ENCODE measurements at places on chromosomes 3 and 15.

DNA sequence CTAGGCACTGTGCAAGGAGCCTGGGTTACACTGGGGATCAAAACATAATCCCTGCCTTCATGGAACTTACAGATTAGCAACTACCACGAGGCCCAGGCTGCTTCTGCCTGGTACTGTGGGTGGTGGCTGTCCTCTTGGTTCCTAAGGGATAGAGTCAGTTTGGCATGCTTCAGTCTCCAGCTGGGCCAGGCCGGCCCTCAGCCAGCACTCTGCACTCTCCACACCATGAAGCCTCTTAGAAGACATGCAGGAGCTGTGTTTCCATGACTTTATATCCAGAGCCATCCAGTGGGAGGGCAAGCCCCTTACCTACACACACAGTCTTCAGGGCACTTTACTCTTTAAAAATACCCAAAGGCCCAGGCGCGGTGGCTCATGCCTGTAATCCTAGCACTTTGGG lies 54.4 kb downstream of the ATP1B3 start:
- DNase-seq = no peak

- DNase-seq = no peak
Measured at GRCh38 chr3:15272426-15273196, 59.8 kb downstream of the SH3BP5 start.

DNA sequence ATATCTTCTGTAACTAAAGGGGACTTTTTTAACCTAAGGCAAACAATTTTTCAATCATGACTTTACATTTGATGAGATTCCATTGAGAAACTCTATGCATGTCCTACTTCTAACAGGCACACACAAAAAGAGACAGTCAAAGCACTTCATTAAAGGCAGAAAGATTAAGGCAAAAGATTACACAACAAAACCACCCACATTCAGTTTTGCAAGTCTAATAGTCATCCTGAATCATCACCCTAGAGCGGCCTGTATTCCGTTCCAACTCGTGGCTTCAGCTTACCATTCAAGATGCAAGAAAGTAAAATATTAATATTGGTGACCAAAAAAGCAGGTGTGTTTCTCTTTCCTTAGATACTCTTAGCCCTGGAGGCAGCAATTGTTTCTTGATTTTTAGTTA lies 205.9 kb downstream of the P3H2 start:
- DNase-seq = no peak

GRCh38 chr3:186099178-186099577 lies 9.7 kb downstream of the ETV5 start:
- DNase-seq = no peak

- DNase-seq = no peak
Measured at GRCh38 chr3:103924544-103924943, 1442.2 kb upstream of the ALCAM start.

GRCh38 chr15:65832549-65833364 lies 36.5 kb upstream of the RAB11A start:
- DNase-seq = peak; percentile 78

DNA sequence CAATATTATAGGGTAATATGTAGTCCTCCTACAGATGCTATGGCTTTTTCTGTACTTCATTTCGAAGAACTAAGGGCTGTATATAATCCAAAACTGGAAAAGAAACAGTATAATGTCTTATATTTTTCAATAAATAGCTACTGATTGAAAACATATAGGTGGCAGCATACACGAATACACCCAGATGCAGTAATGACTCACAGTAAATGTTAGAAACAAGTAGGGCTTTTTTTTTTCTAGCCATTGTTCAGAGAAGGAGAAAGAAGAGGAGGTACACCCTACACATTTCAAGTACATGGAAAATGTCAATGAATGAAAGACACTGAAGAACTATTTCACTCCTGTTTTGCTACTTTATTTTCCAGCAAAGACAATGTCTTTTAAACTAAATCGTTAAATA lies 9.4 kb downstream of the DAZL start:
- DNase-seq = no peak

- DNase-seq = no peak
Measured at GRCh38 chr3:46405301-46406019, 1.4 kb downstream of the CCR5AS start.

DNA sequence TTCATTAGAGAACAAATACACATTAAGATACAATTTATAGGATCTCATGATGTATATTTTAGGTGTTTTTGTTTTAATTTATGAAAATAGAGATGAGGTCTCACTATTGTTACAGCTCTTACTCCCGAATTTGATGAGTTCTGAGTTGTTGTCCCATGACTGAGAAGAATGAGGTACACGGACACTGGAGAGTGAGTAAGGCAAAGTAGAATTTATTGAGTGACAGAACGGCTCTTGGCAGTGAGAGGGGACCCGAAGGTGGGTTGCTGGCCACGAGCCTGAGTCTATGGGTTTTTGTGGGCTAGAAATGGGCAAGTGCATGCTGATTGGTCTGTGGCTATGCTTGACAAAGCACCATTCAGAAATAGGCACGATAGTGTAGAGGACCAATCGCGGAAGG lies 3.1 kb upstream of the RNF168 start:
- DNase-seq = no peak

GRCh38 chr3:56624725-56625124 lies 58.3 kb downstream of the TASOR start:
- no peak for DNase-seq

DNA sequence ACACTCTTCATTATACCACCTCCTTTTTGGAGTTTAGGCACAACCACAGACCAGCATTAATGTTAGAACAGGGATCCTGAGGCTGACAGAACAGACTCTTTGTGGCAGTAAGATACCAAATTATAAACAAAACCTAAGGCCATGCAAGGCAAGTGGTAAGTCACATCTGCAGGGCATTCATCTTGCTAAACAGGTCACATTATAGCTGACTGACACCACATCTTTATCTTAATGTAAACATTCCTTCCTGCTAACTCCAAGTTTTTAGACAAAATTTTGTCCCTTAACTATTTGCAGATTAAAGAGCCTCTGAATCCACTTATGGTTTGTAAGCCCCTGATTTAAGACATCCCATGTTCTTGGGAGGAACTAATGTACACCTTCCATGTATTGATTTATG lies 500.6 kb downstream of the PYDC2 start:
- DNase-seq = no peak

GRCh38 chr3:42678447-42678846 lies 6.9 kb upstream of the KLHL40 start:
- DNase-seq = no peak

DNA sequence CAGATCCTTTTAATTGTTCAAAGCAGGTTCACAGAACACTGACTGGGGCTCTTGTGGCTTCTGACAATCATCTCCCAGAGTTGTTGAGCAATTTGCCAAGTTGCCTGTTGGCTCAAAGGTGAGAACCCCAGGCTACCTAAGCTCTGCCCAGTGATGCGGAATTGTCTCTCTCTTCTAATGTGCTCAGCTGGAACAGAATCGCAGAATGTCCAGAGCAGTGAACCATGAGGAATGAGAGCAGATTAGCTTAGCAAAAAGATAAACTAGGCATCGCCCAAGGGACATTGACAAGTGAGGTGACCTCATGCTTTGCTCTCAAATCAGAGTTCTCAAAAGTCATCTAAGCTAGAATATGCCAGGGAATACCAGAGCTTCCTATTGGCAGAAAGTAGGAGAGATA lies 148.1 kb downstream of the WDR76 start:
- no peak for DNase-seq

DNA sequence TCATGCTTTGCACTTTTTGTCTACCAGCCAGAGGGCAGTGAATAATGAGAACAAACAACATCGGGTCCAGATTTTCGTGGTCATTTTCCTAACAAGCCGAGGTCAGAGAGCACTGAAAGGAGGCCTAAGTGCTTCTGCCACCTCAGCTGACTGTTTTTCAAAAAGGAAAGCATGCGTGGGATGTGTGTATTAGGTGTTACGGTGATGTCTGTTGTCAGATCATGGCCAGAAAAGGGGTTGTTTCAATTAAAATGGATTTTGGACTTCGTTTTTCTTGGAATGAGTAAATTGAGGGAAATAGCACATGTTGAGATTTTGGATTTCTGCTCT lies 99.5 kb downstream of the APBA2 start:
- no peak for DNase-seq

GRCh38 chr3:137249311-137249940 lies 291.6 kb downstream of the IL20RB start:
- DNase-seq = no peak

DNA sequence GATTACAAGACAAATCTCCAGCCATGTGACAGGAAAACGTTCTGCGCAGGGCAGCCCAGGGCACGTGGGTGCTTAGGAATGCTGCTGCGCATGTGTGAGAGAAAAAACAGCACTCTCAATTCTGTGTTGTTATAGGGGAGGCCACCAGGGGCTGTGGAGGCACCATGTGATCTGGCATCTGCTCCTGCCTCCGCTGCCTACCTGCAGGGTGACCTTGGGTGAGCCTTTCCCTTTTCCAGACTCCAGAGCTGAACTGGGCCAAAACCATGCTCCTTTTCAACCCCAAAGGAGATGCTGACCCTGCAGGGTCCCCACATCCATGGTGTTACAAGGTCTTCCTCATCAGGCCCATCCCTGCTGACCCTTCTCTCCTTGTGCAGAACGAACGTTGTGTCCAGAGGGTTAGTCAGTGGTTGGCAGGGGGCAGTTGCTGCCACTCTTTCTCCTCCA lies 81.5 kb upstream of the RASGRF1 start:
- no peak for DNase-seq

- DNase-seq = no peak
Measured at GRCh38 chr3:31159331-31160039, 265.0 kb upstream of the GADL1 start.

- no peak for DNase-seq
Measured at GRCh38 chr3:5384557-5385236, 197.2 kb downstream of the EDEM1 start.

GRCh38 chr15:79381593-79381992 lies 50.5 kb upstream of the MINAR1 start:
- no peak for DNase-seq

GRCh38 chr3:71989165-71989564 lies 204.2 kb upstream of the PROK2 start:
- DNase-seq = no peak

DNA sequence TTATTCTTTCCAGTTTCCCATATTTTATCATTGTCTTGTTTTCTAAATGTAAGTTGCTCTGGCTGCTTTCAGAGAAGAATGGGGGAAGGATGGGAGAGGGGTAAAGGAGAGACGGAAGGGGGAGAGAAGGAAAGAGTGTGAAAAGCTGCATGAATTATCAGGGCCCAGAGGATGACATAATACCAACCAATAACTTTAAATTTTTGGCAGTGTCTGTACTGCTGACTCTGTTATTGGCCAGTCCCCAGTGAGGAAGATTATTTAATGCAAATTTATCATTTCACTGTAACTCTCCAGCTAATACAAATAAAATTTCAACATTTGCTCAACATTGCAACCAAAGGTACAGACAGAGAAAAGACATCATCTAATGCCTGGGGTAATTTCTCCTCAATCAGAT lies 551.7 kb upstream of the CFAP20DC start:
- no peak for DNase-seq

- DNase-seq = no peak
Measured at GRCh38 chr3:32398531-32398930, 6.9 kb downstream of the CMTM7 start.

GRCh38 chr3:171943262-171944117 lies 95.9 kb upstream of the FNDC3B start:
- no peak for DNase-seq

DNA sequence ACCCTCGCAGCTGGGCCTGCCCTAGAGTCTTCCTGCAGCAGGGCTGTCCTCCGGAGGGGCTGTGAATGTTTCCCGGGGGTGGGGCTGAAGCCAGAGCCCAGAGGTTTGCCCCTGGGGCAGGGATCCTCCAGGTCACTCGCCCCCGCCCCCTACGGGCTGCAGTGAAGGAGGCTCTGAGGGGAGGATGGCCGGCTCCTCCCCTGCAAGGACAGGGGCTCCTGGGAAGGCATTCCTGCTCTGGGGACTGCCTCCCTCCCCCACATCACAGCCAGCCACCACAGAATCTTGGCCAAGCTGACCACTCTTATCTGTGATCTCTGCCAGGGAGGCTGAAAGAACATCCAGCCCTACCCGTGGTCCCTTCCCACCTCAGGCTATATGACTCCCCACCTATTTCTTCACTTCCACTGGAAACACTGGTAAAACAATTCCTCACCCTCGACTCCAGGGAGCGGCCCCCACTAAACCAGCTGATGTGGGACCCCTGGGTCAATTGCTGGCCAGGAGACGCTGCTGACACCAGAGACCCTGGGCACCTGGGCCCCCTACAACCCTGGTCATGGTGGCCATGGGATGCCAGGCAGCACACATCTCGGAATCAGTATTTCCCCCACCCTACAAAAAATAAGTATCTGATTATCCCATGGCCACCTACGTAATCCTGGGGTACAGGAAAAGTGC lies 66.0 kb downstream of the HMCES start:
- DNase-seq = no peak

DNA sequence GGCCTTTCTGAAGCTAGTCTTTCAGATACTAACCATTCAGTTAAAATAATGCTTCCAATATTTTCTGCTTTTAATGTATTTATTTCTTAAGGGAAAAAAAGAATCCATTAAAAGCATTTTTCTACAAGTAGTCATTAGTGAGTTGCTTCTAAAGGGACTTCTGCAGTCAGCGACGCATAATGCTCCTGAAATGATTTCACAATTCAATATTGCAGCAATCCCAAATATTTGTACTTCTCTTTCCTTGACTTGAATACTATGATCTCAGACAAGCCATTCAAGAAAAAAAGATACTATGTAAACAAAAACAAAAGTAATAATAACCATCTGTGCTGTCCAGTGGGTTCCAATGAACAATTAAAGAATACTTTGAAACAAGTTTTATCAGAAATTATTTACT lies 681.0 kb downstream of the DIPK2A start:
- DNase-seq = no peak

DNA sequence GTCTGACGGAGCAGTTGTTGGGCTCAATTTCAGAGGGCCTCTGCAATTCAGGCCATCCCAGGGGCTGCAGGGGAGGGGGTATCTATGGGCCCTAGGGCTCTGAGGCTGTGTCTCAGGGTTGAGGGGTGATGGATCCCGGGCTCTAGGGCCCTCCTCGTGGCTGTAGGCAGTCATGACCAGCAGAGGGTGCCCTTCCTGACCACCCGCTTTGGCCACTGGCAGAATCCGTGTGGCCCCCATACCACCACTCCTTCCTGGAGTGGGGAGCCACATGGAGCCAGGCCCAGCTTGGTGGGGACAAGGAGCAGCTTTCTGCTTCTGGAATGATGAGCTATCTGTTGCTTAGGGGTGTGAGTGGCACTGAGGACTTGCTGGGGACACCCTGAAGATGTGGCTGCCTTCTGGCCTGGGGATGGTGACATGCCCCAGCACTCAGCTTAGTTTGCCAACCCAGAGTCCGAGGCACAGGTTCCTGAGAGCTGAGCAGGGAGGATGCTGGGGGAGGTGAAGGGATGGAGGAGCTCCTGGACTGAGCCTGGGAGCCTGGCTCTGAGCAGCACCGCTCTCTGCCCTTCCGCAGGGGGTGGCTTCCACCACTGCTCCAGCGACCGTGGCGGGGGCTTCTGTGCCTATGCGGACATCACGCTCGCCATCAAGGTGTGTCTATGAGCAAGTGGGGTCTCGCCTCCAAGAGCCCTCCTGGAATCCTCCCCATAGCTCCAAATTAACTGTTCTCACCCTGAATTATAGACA lies 20.2 kb downstream of the HDAC11 start:
- DNase-seq = no peak

- no peak for DNase-seq
Measured at GRCh38 chr3:19652336-19652735, 281.7 kb downstream of the EFHB start.

Measured in natural killer cell (primary cell).